NCI-H1092 (cell line): ENCODE measurements at places on chromosomes 1 and 21.

DNA sequence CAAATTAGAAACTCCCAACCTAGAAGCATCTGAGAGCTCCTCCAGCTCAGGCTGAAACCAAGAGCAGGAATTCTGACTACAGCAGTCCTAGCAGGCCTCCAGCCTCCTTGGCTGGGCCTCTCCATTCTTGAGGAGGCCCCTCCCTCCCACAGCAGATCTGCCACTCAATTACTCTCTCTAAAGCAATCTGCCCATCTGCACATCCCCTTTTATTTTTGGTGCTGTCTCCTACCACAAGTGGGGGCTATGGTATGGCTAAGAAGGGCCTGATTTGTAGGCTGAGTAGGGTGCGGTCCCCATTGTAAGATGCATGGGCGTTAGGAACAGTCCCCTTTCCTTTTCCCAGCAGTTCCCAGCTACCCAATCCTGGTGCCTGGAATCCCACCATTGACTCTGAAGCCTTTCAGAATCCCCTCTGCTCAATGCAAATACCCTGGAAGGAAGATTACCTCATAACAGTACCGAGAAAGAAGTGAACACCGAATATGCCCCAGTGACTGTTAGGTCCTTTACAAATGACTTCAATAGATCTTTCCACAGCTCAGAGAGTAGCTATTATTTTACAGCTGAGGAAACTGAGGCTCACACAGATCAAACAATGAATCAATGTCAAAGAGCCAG, 11.6 kb upstream of the TTC39A start:
- DNase-seq: no peak

DNA sequence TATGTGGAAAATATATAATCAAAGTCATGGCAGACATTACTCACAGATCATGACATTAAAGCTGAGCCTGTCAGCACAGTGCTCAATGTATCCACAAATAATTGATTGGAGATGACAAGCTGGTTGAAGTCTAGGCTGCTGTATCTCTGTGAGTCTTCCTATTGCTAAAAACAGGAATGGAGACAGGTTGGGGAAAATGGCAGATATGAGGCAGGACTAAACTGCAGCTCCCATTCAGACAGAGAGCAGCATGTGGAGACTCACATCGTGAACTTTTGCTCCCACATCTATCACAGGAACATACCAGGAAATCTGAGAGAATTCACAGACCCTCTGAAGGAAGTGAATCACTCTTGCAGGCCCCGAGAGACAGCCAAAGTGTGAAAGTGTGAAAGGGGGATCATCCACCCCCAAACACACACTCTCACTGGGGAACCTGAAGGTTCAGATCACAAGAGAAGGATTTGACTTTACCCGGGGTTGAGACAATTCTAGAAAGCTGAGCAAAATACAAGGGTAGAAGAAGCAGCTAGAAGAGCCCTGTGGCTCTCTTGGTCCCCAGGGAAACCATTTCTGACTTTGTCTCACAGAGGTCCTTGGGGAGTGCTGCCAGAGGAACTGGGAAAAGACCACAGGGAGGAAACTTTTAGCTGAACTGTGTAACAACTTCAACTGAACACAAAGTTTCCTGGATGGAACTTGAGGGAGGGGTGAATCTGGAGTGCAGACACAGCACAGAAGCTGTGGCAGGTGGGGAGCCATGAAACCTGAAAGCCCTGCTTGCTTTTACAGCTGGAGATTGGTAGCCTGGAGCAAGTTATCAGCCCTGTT, 173.4 kb downstream of the S1PR1 start:
- no peak for DNase-seq

GRCh38 chr1:35030756-35031446, 844 bp downstream of the ZMYM6 start:
- no peak for DNase-seq

DNA sequence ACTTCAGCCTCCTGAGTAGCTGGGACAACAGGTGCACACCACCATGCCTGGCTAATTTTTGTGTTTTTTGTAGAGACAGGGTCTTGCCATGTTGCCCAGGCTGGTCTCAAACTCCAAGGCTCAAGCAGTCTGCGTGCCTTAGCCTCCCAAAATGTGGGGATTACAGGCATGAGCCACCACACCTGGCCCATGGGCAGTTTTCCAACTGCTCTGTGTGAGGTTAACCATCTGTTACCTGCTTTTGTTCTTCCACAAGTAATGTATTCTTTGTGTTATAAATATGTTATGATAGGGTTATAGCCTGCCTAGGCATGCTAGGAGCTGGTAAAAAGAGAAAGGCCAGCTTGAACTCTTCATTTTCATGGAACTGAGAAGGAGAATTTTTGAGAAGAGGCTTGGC, 30.7 kb downstream of the TUFT1 start:
- DNase-seq: peak; percentile 11

DNA sequence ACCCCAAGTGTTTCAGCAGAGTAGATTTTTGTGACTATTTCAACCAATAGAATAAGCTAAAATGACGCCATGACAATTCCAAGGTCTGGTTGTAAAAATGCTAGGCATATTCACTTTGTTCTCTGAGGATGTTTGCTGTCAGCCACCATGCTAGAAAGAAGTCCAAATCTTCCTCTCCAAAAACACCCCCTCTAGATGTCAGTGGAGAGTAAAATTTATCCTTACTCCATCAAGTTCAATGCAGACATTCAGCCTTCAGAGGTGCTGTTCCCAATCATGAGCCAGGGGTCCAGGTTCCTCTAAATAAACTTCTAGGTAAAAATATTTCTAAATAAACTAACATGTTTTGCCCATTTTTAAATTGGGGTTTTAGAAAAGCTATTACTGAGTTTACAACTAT, 395.4 kb upstream of the ADAMTS5 start:
- DNase-seq: no peak

- no peak for DNase-seq
Measured at GRCh38 chr1:117600966-117601365, 4.9 kb upstream of the TENT5C start.

- no peak for DNase-seq
Measured at GRCh38 chr1:43056981-43057391, 98.3 kb upstream of the SLC2A1 start.

GRCh38 chr21:46552274-46552673, 52.6 kb downstream of the S100B start:
- no peak for DNase-seq

DNA sequence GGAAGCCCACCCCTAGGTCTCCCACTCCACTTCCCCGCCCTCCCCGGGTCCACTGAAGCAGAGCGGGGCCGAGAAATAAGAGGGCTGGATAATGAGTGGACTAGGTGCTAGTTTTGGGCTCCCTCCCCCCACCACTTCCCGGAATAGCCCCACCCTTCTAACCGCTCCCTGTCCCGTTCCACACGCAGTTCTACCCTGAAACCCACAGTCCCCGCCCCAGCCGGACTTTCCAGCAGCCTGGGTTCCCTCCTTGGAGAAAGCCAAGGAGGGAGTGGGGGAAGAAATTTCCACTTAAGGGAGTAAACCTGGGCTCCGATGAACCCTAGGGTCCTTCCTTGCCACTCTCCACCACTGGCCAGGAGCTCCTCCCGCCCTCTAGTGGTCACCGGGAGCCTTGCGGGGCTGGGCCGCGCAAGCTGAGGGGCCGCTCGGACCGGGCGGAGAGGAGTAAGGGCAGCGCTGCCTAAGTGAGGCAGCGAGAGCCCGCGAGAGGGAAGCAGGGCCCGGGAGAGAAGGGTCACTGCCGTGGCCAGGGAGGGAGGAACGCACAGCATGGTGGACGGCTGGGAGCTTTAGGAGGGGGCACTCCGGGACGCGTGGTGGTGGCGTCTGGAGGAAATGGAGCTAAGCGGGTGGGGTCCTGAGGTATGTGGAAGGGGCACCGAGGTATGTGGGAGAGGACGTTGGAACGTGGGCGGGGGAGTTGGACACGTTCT, 14.3 kb downstream of the THBS3 start:
- peak; percentile 88 for DNase-seq

- DNase-seq: peak; percentile 20
Measured at GRCh38 chr1:22790232-22791008, 79.8 kb downstream of the EPHB2 start.

DNA sequence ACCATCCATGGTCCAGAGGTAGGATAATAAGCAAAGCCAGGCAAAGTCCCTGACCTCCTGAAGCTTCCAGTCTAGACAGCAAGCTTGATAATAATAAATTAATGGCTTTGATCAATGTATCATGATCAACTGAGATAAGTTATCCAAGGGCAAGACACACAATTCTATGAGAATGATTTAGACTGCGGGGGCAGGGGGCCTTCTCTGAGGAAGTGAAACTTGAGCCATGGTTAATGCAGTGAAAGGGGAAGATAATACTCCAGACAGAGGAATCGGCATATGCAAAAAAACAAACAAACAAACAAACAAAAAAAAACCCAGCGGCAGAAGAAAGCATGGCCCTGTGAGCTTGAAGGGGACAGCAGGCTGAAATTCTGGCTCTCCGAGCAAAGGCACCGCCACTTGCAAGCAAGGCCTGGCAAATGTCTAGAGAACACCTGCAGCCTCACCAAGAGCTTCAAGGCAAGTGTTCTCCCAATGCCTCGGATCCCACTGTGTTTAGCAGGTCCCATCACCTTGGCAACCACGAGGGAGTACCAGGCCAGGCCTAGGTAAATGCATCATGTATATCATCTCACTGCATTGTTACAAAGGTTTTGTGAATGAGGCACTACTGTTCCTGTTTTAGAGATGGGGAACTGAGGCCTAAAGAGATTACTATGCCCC, 24.9 kb downstream of the CSMD2 start:
- DNase-seq: no peak

- DNase-seq: no peak
Measured at GRCh38 chr1:91015794-91016550, 5.9 kb downstream of the ZNF644 start.

DNA sequence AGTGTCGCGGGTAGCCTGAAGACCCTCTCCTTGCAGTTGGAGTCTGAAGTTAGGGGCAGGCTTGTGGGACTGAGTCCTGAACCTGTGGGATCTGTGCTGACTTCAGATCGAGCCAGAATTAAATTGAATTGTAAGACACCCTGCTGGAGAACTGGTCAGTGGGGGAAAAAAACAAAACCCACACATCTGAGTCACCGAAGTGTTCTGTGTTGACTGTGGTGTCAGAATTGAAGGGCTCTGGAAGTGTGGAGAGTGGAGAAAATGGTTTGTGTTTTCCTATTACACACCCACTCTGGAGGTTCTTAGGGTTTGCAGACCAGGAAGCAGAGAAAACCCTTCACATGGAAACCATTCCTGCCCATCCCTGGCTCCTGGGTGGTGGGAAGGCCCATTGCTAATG, 209.5 kb upstream of the GALNT2 start:
- DNase-seq: no peak

- peak; percentile 23 for DNase-seq
Measured at GRCh38 chr1:111804776-111805175, 49.1 kb downstream of the DDX20 start.

DNA sequence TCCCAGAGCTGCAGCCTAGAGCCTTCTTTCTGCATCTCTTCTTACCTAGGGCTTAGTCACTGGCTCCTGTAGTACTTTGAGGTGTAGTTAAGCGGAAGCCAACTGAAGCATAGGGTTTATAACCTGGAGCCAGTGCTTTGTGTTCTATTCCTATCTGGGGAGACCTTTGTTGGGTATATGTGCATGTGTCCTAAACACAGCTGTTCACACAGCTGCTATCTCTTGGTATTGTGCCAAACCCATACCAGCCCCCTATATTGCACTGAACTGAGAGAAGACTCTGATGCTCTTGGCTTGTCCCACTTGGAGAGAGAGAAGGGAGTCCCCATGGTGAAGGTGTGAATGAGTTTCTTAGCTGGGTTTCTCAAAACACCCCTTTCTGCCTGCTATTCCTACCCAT, 17.2 kb upstream of the NFASC start:
- DNase-seq: no peak

- no peak for DNase-seq
Measured at GRCh38 chr1:221335161-221336101, 406.5 kb downstream of the DUSP10 start.

DNA sequence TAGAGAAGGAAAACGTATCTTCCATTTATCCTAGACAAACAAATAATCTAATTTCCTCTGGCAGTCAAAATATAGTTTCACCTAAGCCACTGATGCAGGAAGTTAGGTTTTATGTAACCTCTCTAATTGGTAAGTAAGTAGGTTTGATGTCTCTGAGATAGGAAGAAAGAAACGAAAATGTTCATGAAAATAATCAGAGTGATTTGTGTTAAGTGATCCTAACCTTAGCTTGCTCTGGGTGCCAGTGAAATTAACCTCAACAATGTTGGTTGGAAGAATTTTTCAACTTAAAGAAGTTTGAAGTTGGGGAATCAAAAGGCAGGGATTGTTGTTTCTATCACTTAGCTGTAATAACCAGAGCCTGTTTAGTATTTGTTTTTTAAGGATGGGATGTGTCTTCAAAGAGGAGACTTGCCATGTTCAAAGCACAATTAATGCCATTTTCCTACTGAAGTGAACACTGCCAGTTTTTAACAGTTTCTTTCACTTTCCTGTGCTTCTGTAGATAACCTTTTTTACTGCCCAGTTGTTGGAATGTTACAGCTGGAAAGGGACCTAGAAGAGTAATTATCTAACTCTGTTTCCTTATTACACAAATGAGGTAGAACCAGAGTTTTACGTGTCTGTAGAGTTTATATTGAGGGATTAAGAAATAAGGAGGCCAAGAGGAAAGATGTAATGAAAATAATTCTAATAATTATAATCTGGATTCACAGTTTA, 18.4 kb downstream of the HIPK1 start:
- no peak for DNase-seq

GRCh38 chr1:219310181-219310728, 136.6 kb downstream of the LYPLAL1 start:
- DNase-seq: no peak

DNA sequence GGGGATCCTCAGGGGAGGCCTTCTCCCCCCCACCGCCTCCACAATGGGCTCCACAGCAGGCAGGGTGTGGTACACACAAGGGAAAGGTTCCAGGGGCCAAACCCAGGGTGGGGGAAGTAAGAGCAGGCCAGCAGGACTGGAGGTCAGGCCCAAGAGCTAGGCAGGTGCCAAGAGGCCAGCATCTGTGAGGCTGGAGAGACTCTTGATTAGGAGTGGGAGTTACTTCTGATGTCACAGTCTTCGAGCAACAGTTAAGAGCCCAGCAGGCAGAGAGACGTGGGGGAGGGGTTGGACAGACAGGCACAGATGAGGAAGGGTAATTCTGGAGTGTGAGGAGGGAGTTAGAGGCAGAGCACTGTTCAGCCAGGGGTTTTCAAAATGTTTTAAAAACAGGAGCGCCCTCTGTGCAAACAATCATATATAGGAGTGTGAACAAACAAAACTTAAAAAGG, 55.8 kb downstream of the SLC9A1 start:
- DNase-seq: no peak

DNA sequence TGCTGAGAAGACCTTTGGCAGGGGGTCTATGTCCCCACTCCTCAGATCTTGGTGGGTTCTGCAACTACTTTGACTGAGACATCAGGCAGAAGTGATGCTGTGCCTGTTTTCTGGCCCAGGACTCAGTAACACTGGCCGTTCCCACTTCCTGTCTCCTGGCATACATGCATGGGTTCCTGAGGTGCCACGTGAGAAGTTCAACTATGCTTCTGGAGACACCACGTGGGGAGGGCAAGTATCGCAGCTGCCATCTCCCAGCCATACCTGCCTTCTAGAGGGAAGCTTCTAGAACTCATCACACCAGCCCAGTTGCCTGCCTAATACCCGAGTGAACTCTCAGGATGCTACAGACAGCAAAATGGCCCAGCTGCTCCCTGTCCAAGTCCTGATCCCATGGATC, 65.8 kb downstream of the TRABD2B start:
- peak; percentile 8 for DNase-seq

- DNase-seq: no peak
Measured at GRCh38 chr1:174686213-174686612, 238.4 kb downstream of the GPR52 start.
